Right lobe of liver (tissue), 6 donors: ENCODE measurements at places on chromosomes 6 and 20. TPM values are rescaled to one million over a fixed set of nuclear protein-coding genes. Genes with fewer than 3 reads are reported as not detected.

The SNAP25 gene
- total RNA-seq = 0.23 TPM

The BMP2 gene
- 1.4 TPM for total RNA-seq

DNA sequence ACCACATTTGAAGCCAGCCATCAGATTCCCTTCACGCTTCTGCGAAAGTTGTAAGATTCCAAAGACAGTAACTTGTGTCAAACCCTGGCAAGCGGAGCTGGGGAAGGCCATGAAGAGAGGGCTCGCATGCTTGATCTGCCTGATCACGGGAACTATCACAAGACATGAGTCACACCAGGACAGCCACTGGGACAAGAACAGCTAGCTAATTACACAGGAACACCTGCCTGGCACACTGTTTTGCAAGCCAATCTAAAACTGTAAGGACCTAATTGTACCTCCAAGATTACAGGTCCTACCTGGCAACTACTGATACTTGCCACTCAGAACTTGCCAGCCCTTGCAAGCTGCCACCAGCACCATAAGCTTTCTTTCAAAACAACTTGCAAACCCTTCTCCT lies 289.3 kb downstream of the KIF16B start:
- DNase-seq = no peak
- H3K4me1 ChIP-seq = no peaks in the 10 kb centered on the region
- no peaks in the 10 kb centered on the region for H3K27me3 ChIP-seq
- H3K36me3 ChIP-seq = no peaks in the 10 kb centered on the region
- no peak overlapping the region for H3K4me3 ChIP-seq

GRCh38 chr6:73691512-73691911 lies 4.5 kb upstream of the CD109 start:
- H3K36me3 ChIP-seq = no peaks in the 10 kb centered on the region
- H3K27ac ChIP-seq = no peak overlapping the region
- H3K4me3 ChIP-seq = no peak overlapping the region
- H3K27me3 ChIP-seq = no peaks in the 10 kb centered on the region
- no peak for DNase-seq
